ENCODE measurements at places on chromosomes 7 and 10. TPM values are rescaled to one million over a fixed set of nuclear protein-coding genes. Genes with fewer than 3 reads are reported as not detected.

DNA sequence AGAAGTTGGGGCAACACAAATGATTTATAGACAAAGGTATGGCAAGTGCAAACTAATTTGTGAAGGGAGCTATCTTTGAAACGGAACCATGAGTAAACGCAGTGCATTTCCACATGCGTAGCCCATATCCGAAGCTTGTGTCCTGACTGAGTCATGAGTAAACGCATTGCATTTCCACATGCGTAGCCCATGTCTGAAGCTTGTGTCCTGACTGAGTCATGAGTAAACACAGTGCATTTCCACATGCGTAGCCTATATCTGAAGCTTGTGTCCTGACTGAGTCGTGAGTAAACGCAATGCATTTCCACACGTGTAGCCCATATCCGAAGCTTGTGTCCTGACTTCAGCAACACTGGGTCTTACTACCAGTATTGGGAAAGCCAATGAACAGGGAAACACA is 95.0 kb downstream of the CELF2 start:
- DNase-seq = no peak

GRCh38 chr10:3255075-3255474 is 82.5 kb upstream of the PITRM1 start:
- DNase-seq = peak; percentile 49

GRCh38 chr7:35839860-35840854 is 39.3 kb downstream of the SEPTIN7 start:
- peak; percentile 20 for DNase-seq

Gene OR2A42
- total RNA-seq = not detected

Gene PTPN20
- not detected for total RNA-seq
